ENCODE measurements at places on chromosomes 2 and 18.

GRCh38 chr2:6958616-6959235, 41.5 kb downstream of the RNF144A start:
- DNase-seq, result peak; percentile 29

- no peak for DNase-seq
Observed at GRCh38 chr2:201261906-201262305, 1.6 kb downstream of the CASP8 start.

GRCh38 chr2:73069041-73069854, 2.3 kb downstream of the SFXN5 start:
- peak; percentile 46 for DNase-seq

DNA sequence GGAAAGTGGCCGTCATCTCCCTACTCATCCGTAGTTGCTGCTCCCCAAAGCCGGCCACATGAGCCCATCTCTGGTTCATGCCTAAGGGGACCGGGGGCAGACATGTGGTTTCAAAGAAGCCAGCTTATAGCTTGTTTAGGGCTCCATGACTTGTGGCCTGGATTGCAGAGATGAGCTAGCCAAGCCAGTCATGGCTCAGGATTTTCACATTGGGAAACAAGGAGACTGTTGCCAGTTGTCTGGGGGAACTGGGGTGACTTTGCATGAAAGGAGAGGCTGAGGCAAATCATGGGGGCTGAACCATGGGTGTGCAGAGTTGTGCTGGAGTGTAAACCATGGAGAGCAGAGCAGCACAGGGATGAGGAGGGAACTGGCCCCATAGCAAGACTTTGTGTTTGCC, 183.0 kb upstream of the APCDD1 start:
- no peak for DNase-seq

- no peak for DNase-seq
Observed at GRCh38 chr18:76588601-76589226, 93.7 kb upstream of the ZNF516 start.

DNA sequence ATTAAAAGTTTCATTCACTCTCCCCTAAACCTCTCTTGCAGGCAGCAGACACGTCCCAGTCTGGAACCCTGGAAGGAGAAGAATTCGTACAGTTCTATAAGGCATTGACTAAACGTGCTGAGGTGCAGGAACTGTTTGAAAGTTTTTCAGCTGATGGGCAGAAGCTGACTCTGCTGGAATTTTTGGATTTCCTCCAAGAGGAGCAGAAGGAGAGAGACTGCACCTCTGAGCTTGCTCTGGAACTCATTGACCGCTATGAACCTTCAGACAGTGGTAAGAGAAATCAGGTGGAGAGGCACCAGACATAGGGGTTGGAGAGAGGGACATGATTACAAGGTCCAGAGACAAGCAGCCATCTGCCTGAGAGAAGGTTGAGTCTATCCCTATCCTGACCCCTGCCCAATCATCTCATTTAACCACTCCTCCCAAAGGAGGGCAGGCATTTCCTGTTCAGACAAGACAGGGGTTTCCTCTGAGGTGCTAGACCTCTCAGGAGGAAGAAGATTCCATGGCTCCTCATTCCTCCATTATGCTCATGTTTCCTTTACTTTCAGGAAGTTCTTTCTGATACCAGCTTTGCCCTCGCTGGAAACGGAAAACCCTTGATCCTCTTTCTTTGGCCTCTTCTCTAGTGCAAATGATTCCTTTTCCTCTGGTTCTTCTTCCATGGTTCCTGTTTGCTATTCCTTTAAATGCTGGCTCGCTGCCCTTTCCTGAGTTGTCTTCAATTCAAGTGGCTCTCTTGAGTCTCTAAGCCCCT, 15.1 kb downstream of the PLCD4 start:
- DNase-seq, result no peak

GRCh38 chr2:180359522-180360282, 352.6 kb upstream of the CWC22 start:
- no peak for DNase-seq

GRCh38 chr18:7779211-7779610, 212.1 kb downstream of the PTPRM start:
- DNase-seq, result no peak

- no peak for DNase-seq
Observed at GRCh38 chr2:112290648-112291047, 15.3 kb downstream of the ZC3H6 start.

GRCh38 chr2:234911271-234911670, 40.5 kb upstream of the SH3BP4 start:
- peak; percentile 93 for DNase-seq

GRCh38 chr2:237181844-237182243, 96.2 kb downstream of the COPS8 start:
- peak; percentile 81 for DNase-seq

DNA sequence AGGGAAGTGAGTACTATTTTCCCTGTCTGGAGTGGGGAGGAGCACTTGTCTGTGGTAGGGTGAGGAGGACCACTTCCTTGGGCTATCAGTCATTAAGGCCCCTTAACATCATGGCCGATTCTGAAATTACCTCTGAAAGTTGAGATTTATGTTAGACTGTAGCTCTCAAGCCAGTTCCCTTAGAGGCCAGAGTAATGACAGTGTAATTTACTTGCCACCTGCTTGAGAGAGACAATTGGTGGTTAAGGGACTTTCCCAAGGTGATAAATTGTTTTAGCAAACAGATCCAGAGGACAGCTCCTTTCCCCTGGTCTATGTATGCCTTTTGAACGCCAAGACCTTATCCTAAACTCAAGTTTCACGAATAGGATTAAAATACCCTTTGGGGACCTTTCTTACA, 56.1 kb downstream of the NEDD4L start:
- no peak for DNase-seq

GRCh38 chr18:49460976-49461601, 644 bp upstream of the DYM start:
- no peak for DNase-seq

- DNase-seq, result no peak
Observed at GRCh38 chr2:174839662-174840061, 75.4 kb upstream of the CHRNA1 start.

- peak; percentile 73 for DNase-seq
Observed at GRCh38 chr2:240249423-240250149, 109.1 kb upstream of the OTOS start.

DNA sequence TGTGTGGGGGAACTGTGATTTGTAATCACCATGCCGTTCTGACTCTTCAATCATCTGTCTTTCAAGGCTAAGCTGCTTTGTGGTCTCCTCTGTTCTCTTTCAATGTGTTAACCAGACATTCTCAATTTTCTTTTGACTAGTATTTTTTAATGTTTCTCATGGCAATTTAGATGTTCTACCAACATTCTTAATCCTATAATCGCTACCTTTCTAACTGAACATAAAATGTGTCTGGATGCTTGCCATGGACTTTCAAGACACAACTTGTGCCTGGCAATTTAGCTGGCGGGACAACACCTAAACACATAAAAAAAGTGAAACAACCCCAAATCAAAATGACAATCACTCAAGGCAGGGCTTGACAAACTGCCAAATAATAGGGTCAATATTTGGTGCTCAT, 135.0 kb upstream of the ACKR3 start:
- no peak for DNase-seq

DNA sequence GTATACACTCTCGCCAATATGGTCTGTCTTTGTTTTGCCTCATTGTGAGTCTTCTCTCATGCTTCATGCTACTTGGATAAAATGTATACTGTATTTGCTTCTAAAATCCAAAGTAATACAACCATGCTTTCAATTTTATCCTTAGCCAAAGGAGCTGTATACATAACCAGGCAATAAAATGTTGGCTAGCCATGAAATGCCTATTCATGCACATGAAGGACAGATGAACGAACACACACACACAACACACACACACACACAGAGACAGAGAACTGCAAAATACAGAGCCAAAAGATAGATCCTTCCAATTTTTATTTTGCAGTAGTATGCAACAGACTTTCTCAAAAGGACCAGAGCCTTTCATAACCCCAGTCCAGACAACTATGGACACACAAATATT, 113.7 kb downstream of the SATB2 start:
- DNase-seq, result no peak

DNA sequence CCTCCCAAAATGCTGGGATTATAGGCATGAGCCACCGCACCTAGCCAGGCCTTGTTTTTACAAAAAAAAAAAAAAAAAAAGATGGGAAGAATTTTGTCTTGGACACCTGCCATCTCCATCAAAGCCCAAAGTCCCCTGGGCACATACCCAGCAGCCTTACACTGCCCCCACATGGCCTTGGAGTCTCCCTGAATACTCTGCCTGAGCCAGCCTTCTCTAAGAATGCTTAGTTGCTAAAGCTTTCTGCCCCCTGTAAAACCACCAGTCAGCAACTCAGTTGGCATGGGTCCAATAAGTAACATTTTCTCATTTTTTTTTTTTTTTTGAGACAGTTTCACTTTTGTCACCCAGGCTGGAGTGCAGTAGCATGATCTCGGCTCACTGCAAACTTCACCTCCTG, 40.6 kb downstream of the SPC25 start:
- no peak for DNase-seq

- DNase-seq, result no peak
Observed at GRCh38 chr2:43766006-43766405, 7.8 kb upstream of the DYNC2LI1 start.

- peak; percentile 3 for DNase-seq
Observed at GRCh38 chr2:31354837-31355236, 59.7 kb downstream of the XDH start.

DNA sequence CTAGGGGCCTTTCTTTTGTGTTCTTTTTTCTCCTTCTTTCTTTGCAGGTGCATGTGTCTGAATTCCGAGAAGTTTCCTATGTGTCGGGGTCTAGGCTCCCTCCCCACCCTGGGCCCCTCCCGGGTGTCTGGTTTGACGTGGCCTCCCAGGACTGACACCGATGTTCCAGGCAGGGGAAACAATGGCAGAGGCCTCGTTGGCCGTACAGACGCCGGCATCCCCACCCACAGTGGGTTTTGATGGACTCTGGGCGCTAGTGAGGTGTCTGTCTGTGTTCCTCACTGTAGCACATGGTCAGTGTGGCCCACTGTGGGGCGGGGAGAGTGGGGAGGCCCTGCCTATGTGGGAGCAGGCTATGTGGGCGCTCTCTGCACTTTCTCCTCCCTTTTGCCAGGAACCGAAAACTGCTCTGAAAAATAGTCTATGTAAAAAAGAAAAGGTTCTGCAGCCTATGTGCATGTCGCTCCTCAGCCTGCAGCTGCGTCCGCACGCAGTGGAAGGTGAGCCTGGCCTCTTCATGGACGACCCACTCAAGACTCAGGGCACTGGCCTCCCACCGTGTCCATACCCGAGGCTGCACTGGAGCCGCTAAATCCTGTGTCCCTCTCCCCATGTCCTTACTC, 90.9 kb upstream of the ASB18 start:
- no peak for DNase-seq

- DNase-seq, result no peak
Observed at GRCh38 chr2:119753041-119753929, 6.4 kb upstream of the PTPN4 start.

DNA sequence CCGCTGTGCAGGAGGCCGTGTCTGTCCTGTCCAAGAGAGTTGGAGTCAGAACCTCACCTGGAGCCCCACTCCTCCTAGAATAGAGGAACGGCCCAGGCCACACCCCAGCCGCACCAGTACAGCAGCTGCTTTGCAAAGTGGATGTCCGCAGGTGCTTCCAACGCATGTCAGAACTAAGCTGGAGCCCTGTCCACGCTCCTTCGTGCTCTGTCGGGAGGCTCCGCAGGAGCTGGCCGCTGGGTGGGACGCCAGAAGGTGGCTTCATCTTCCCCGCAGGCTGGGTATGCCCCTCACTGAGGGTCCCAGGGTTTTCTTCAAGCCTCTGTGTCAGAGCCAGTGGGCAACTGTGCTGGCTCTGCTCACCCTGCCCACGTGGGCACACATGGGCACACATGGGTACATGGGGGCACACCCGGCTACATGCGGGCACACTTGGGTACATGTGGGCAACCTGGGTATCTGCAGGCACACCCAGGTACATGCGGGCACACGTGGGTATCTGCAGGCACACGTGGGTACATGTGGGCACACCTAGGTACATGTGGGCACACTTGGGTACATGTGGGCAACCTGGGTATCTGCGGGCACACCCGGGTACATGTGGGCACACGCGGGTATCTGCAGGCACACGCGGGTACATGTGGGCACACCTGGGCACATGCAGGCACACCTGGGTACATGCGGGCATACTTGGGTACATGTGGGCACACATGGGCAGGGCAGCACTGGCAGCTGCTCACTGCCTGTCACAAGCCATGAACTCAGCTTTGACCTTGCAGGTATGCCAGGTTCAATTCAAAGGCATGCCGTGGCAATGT, 67.1 kb upstream of the CTDP1 start:
- peak; percentile 43 for DNase-seq

DNA sequence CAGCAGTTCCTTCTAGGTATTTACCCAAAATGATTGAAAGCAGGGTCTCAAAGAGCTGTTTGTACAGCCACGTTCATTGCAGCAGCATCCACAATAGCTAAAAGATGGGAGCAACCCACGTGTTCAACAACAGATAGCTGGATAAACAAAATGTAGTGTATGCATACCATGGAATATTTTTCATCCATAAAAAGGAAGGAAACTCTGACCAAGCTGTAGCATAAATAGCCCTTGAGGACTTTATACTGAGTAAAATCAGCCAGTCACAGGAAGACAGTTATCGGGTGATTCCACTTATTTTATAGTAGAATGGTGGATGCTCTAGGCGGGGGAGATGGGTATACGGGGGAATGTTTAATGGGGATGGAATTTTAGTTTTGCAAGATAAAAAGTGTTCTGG, 7.5 kb downstream of the TRAPPC12 start:
- no peak for DNase-seq

GRCh38 chr2:177264209-177264692, 276 bp downstream of the NFE2L2 start:
- DNase-seq, result no peak

- DNase-seq, result no peak
Observed at GRCh38 chr2:95278051-95278471, 3.8 kb downstream of the PROM2 start.

- no peak for DNase-seq
Observed at GRCh38 chr2:65098741-65099140, 31.2 kb downstream of the RAB1A start.

- DNase-seq, result no peak
Observed at GRCh38 chr2:237405006-237405559, 8.9 kb downstream of the COL6A3 start.

- no peak for DNase-seq
Observed at GRCh38 chr2:42809819-42810120, 17.4 kb upstream of the HAAO start.

GRCh38 chr2:220815698-220816097, 756.4 kb downstream of the EPHA4 start:
- DNase-seq, result no peak

GRCh38 chr2:59630789-59631188, 922.7 kb downstream of the BCL11A start:
- DNase-seq, result no peak

DNA sequence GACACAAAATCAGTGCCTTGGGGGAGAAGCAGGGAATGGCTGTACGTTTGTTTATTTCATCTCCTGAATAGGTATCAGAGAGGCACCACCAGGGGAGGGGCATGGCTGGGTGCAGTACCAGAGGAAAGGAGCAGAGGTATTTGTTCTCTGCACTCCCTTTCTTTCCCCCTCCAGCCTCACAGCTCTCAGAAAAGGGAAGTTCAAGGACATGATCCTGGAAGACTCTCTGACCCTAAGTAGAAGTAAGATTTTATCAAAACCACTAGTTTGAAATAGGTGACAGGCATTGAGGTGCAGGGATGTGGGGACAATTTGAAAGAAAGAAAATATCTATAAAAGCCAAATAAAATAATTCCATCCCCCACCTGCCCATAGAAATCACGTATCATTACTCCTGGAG, 136.5 kb downstream of the LRRTM1 start:
- no peak for DNase-seq
